ENCODE measurements at places on chromosomes 6 and 20.

GRCh38 chr20:63819224-63819921, 11.7 kb downstream of the ZBTB46 start:
- no peak for DNase-seq

- no peak for DNase-seq
Measured at GRCh38 chr6:56087421-56087820, 160.0 kb downstream of the COL21A1 start.

DNA sequence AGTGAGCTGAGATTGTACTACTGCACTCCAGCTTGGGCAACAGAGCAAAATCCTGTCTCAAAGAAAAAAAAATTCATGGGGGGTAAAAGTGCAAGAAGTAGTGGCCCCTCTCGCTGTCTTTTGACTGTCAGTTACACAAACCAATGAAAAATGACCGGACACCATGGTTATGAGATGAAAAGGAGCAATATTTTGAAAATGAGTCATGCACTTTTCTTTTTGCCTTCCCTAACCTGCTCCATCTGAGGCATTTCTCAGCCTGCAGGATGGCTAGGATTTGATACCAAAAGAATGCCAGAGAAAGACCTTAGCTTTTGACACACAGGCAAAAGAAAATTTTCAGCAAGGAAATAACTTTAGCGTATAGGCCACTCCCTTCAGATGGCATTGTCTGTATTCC, 181.7 kb upstream of the ARID1B start:
- DNase-seq = no peak

DNA sequence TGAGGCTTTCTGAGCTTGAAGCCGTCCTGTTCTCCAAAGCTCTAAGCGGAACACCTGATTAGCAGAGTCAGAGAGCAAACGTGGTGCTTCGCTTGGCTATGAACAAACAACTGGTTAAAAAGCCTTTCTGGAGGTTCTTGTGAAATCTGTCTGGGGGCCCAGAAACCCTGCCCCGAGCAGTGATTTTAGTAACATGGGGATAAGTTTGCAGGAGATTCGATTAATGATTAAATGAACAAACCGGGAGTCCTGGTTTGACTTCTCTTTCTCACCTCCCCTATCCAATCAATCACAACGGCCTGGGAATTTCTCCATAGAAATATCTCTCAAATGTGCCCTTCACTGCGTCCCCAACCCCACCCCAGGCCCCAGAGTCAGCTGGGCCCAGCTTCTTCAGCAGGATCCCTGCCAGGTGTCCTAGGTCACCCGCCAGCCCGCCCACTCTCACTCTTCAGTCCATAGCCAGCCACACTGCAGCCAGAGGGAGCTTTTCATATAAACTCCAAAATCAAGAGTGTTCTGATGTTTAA, 43.6 kb downstream of the ZDHHC14 start:
- no peak for DNase-seq

GRCh38 chr6:3031857-3032640, 32.4 kb downstream of the NQO2 start:
- DNase-seq = no peak

DNA sequence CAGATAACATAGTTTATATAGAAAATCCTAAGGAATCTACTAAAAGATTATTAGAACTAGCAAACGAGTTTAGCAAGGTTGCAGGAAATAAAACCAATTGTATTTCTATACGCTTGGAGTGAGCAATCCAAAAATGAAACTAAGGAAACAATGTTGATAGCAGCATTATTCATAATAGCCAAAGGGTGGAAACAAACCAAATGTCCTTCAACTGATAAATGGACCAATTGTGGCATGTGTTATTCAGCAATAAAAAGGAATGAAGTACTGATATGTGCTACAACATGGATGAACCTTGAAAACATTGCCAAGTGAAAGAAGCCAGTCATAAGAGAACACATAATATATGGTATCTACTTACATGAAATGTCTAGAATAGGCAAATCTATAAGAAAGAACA, 101.0 kb upstream of the VSTM2L start:
- DNase-seq = no peak

DNA sequence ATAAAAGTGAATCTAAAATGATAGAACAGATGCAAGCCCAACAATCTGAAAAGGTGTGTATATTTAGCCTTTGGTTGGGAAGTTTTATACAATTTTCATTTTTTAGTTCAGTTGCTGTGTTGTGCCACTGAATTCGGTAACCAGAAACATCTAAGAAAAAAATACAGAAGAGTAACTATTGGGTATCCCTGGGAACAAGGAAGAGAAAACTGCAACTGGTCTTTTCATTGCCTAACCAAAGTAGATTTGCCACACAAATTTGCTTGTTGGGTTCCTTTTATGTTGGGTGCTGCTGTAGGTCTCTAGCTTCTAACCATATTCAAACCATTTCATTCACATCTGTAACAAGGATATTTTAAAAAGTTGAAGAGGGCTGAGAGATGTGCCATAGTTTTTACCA, 2.8 kb upstream of the TMEM30A start:
- DNase-seq = no peak

DNA sequence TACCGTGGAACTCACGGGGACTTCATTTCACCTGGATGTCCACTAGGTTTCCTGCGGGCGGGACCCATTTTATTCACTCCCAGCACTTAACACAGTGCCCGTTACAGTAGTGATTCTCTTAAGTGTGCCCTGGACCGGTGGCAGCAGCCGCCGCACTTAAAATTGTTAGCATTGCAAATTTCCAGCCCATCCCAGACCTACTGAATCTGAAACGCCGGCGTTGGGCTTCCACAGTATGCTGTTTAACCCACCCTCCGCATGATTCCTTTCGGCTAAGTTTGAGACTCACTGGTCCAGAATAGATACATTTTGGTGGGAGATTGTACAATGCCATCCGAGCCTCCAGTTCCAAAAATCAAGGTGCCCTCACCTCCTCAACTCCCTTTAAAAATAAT, 967 bp downstream of the SMPDL3A start:
- DNase-seq = peak; percentile 33

- DNase-seq = no peak
Measured at GRCh38 chr20:62227591-62227976, 7.5 kb upstream of the HRH3 start.

DNA sequence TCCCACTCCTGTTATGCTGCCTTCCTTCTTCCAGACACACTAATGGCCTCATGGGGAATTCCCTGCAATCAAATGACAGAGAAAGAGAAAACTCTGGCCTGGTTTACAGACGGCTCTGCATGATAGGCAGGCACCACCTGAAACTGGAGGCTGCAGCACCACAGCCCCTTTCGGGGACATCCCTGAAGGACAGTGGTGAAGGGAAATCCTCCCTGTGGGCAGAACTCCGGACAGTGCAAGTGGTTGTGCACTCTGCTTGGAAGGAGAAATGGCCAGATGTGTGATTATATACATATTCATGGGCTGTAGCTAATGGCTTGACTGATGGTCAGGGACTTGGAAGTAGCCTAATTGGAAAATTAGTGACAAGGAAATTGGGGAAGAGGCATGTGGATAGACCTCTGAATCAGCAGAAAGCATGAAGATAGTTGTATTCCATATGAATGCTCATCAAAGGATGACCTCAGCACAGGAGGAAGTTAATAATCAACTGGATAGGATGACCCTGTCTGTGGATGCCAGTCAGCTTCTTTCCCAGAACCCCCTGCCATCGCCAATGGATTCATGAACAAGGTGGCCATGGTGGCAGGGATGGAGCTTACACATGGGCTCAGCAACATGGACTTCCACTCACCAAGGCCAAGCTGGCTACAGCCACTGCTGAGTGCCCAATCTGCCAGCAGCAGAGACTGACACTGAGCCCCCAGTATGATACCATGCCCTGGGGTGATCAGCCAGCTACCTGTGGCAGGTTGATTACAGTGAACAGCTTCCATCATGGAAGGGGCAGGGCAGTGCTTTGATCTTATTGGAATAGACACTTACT, 44.5 kb upstream of the VSX1 start:
- no peak for DNase-seq

GRCh38 chr20:42340368-42340767, 722.2 kb upstream of the CHD6 start:
- no peak for DNase-seq

GRCh38 chr20:33400812-33401183, 521 bp downstream of the CDK5RAP1 start:
- DNase-seq = no peak

- DNase-seq = no peak
Measured at GRCh38 chr6:69609836-69610472, 186.9 kb downstream of the LMBRD1 start.

- DNase-seq = no peak
Measured at GRCh38 chr6:169406804-169407203, 153.2 kb upstream of the THBS2 start.
